Activated CD4-positive, alpha-beta T cell treated with anti-CD3 and anti-CD28 coated beads for 24 hours (primary cell): ENCODE measurements at places on chromosomes 3 and 15.

- no peak for DNase-seq
These were observed 32.4 kb upstream of the MME start for GRCh38 chr3:155047672-155048071.

- DNase-seq, result no peak
These were observed 4.6 kb upstream of the SKIL start for GRCh38 chr3:170352936-170353335.

DNA sequence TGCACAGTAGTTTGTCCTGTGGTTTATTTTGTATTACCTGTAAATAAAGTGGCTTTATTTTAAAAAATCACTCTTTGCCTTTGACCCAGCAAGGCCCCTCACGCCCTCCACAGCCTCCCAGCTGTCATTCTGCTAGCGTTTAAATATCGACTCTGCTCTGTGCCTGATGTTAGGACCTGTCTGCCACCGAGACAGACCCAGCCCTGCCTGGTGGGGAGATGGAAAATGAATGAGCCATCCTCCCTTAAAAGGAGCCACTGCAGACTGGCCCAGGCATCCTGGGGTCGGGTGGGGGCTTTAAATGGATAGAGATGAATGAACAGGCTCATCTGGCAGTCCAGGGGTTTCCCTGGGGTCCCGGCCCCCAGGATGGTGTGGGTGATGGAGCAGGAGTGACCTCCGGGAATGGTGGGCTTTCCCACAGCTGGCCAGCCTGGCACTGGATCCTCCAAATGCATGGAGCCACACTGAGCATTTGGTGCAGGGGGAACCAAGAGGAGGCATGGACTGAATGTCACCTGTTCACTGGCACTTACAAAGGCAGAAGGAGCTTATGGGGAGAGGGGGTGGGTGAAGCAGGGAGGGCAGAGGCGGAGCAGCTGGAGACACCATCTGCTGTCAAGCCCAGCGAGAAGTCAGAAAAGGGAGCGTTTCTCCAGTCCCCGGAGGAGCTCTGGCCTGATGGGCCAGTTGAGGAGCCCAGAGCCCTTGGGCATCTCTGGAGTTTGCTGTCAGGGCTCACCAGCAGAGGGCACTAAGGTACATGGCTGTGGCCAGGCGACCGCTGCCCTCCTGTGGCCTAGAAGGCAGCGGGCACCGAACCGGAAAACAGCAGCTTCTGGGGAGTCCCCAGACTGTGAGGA is 11.9 kb downstream of the GRM2 start:
- DNase-seq, result peak; percentile 7

DNA sequence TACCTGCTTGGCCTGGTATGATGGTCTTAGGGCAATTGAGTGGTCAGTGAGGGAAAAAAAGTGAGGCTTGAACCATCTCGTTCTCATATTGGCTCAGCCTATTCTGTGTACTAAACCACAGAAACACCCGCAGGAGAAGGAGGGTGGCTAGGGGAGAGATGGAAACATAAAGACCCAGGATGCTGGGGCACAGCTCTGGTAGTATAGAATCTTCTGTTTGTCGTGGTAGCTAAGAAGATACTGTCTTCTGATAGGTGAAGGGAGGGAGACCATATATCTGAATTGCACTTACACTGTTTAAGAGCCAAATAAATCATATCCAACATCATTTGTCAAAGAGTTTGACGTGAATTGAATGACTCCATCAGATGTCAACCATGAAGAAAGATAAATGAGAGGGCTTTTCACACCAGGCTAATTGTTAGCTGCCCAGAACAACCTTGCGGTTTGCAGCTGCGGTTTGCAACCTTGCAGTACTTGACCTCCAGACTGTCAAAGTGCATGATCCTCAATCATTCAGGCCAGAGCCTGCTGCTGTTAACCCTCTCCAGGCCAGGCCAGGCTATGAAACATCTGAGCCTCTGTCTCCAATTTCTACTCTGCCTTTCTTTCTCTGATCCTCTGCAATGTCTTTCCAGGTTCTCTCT is 40.9 kb upstream of the PIK3R4 start:
- no peak for DNase-seq

DNA sequence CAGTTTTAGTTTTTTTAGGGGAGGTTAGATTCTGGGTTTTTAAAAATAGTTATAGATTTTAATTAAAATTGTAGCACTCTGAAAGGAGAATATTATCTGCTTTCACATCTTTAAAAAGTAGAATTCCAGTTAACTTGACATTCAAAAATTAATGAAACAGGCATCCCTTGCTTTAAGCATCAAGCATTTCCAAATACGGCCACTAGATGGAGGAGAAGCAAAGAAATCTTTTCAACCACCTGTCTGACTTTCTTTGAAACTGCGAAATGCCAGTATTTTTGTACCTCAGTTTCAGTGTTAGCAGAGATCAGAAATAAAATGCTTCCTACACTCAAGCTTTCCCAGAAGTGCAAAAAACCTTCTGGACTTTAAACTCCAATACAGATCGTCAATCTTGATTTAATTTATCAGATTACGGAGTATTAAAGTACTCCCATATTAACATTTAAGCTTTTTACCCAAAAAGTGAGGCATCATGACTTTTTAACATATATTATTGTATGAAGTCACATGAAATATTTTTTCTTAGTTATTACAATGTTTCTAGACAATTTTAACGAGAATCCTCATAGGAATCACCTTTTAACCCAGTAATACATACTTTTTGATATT is 153.3 kb downstream of the P3H2 start:
- no peak for DNase-seq

GRCh38 chr3:120440762-120441161 is 10.0 kb downstream of the FSTL1 start:
- no peak for DNase-seq

DNA sequence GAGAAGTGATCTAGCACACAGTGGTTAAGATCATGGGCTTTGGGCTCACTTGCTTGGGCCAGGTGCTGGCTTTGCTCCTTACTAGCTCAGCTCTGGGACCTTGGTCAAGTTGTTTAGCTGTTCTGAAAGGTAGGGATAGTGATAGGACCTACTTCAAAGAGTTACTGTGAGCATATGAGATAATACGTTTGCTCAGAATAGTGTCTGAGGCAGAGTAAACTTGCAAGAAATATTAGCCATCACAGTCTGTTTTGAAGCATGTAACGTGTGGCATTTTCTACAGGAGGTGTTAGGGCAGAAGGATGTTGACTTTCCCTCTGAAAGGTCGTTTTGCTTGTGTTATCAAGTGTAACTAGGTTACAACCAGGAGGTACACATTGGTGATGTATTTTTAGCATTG is 34.5 kb upstream of the NFKBIZ start:
- no peak for DNase-seq

- no peak for DNase-seq
These were observed 21.5 kb downstream of the SCN5A start for GRCh38 chr3:38627956-38628355.
